ENCODE measurements at places on chromosomes 5 and 9. TPM values are rescaled to one million over a fixed set of nuclear protein-coding genes. Genes with fewer than 3 reads are reported as not detected.

TSPAN17 gene
- total RNA-seq, result 67.9 TPM

CHSY3 gene
- total RNA-seq, result 0.16 TPM

NKD2 gene
- total RNA-seq, result 19.9 TPM

TMEM174 gene
- not detected for total RNA-seq

SLC36A3 gene
- total RNA-seq, result not detected

SHOC1 gene
- total RNA-seq, result not detected

CWC27 gene
- 13.9 TPM for total RNA-seq

RETREG1 gene
- 2.6 TPM for total RNA-seq

NUTM2F gene
- total RNA-seq, result not detected

FOXD4 gene
- total RNA-seq, result 0.44 TPM

FST gene
- total RNA-seq, result 2.6 TPM

CCNO gene
- total RNA-seq, result 8.3 TPM

AQP7 gene
- 0.64 TPM for total RNA-seq

ANKRD20A1 gene
- total RNA-seq, result 1.5 TPM

PPP1R26 gene
- total RNA-seq, result 19.3 TPM

CDC20B gene
- total RNA-seq, result 0.09 TPM

SMIM33 gene
- not detected for total RNA-seq

ADAMTS12 gene
- 6.6 TPM for total RNA-seq

PCDHB8 gene
- total RNA-seq, result 0.32 TPM

TAS2R1 gene
- total RNA-seq, result not detected

GMCL2 gene
- total RNA-seq, result not detected

GGTA1 gene
- not detected for total RNA-seq

SHISAL2B gene
- not detected for total RNA-seq

ZNF367 gene
- 5.5 TPM for total RNA-seq
